ENCODE measurements at places on chromosomes 7 and 10. TPM values are rescaled to one million over a fixed set of nuclear protein-coding genes. Genes with fewer than 3 reads are reported as not detected.

DNA sequence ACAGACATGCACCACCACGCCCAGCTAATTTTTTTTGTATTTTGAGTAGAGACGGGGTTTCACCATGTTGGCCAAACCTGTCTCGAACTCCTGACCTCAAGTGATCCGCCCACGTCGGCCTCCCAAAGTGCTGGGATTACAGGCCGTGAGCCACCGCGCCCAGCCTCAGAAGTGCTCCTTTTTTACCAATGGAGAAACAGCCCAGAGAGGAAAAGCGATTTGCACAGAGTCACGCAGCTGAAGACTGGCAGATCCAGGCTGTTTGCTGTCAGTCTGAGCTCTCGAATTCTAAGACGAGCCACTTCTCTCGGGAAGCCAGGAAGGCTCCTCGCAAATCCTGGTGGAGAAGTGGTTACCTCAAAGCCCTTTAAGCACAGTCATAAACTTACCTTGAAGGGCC is 57.4 kb upstream of the SDK1 start:
- no peak for DNase-seq
- H3K36me3 ChIP-seq: no peaks in the 10 kb centered on the region
- H3K4me3 ChIP-seq: no peak overlapping the region
- H3K27ac ChIP-seq: no peak overlapping the region
- no peaks in the 10 kb centered on the region for H3K4me1 ChIP-seq

GGCT gene
- 20.0 TPM for total RNA-seq

- no peak for DNase-seq
- no peaks in the 10 kb centered on the region for H3K36me3 ChIP-seq
- H3K27me3 ChIP-seq: no peaks in the 10 kb centered on the region
- no peak overlapping the region for H3K4me3 ChIP-seq
Observed at GRCh38 chr7:94061326-94061725, 57.2 kb upstream of the BET1 start.

PON1 gene
- not detected for total RNA-seq

DNA sequence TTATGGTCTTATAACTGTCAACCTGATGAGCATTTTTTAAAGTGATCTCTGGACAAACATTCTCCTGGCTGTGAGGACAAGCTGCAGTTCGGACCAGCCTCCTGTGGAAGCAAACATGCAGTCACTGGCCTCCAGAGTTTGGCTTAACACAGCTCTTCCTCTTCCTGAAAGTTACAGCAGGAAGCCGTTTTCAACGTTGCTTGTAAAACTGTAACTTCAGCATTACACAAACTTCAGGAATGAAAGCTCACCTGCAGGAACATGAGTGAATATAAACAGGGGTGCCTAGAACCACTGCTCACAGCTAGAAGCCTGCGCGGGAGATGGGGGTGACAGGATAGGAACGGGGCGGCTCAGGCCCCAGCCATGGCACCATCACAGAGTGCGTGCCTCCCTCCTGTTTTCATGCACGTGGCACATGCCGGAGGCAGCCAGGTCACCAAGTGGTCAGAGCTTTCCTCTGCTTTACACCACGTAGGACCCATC is 292.9 kb upstream of the PITRM1 start:
- no peaks in the 10 kb centered on the region for H3K36me3 ChIP-seq
- H3K27me3 ChIP-seq: no peaks in the 10 kb centered on the region
- H3K4me3 ChIP-seq: no peak overlapping the region
- no peak for DNase-seq
- H3K27ac ChIP-seq: no peak overlapping the region
- H3K4me1 ChIP-seq: no peaks in the 10 kb centered on the region

- no peaks in the 10 kb centered on the region for H3K27me3 ChIP-seq
- DNase-seq: no peak
- H3K4me3 ChIP-seq: no peak overlapping the region
- no peaks in the 10 kb centered on the region for H3K36me3 ChIP-seq
- no peaks in the 10 kb centered on the region for H3K4me1 ChIP-seq
Observed at GRCh38 chr7:78395298-78396036, 596.9 kb downstream of the PHTF2 start.

PLXDC2 gene
- total RNA-seq: 43.2 TPM

GRCh38 chr10:97520978-97521761 is 22.4 kb downstream of the UBTD1 start:
- no peak overlapping the region for H3K27ac ChIP-seq
- DNase-seq: no peak
- no peaks in the 10 kb centered on the region for H3K4me1 ChIP-seq
- H3K36me3 ChIP-seq: no peaks in the 10 kb centered on the region
- H3K4me3 ChIP-seq: no peak overlapping the region
- no peaks in the 10 kb centered on the region for H3K27me3 ChIP-seq

DNA sequence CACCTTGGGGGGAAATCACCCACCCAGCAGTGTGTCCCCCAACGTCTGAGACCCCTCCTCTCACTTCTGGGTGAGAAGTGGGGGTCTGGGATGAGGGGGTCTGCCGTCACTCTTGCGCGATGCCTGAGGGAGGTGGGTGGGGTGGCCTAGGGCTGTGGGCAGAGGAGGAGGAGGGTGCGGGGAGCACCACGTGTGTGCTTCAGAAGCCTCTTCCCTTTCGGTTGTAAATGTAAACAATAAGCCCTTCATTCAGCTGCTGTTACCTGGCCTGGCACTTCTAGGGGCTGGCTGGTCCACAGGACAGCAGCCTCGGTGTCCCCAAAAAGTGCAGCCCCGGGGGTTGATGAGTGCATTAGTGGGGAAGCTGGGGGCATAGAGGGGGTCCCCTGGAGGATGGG is 1.3 kb downstream of the CLIP2 start:
- peaks cover 83% of the 10 kb centered on the region for H3K4me1 ChIP-seq
- peak overlapping the region; percentile 95 for H3K4me3 ChIP-seq
- DNase-seq: no peak
- no peaks in the 10 kb centered on the region for H3K36me3 ChIP-seq

SYPL1 gene
- 45.2 TPM for total RNA-seq

LIPK gene
- total RNA-seq: not detected

GRCh38 chr10:79020015-79020491 is 48.7 kb upstream of the ZMIZ1 start:
- H3K27me3 ChIP-seq: no peaks in the 10 kb centered on the region
- H3K4me3 ChIP-seq: no peak overlapping the region
- no peak overlapping the region for H3K27ac ChIP-seq
- H3K4me1 ChIP-seq: peaks cover 9% of the 10 kb centered on the region
- DNase-seq: peak; percentile 37
- H3K36me3 ChIP-seq: no peaks in the 10 kb centered on the region

GRCh38 chr7:51593628-51594027 is 277.0 kb upstream of the COBL start:
- no peaks in the 10 kb centered on the region for H3K36me3 ChIP-seq
- DNase-seq: no peak
- H3K4me3 ChIP-seq: no peak overlapping the region
- no peak overlapping the region for H3K27ac ChIP-seq
- no peaks in the 10 kb centered on the region for H3K4me1 ChIP-seq

GRCh38 chr10:27611744-27612550 is 107.8 kb downstream of the RAB18 start:
- no peaks in the 10 kb centered on the region for H3K4me1 ChIP-seq
- no peak for DNase-seq
- H3K27me3 ChIP-seq: no peaks in the 10 kb centered on the region
- no peaks in the 10 kb centered on the region for H3K36me3 ChIP-seq
- H3K27ac ChIP-seq: no peak overlapping the region

- H3K36me3 ChIP-seq: no peaks in the 10 kb centered on the region
- DNase-seq: no peak
- peaks cover 5% of the 10 kb centered on the region for H3K4me1 ChIP-seq
- H3K27ac ChIP-seq: no peak overlapping the region
- no peak overlapping the region for H3K4me3 ChIP-seq
- H3K27me3 ChIP-seq: no peaks in the 10 kb centered on the region
Observed at GRCh38 chr7:128203047-128203491, 38.0 kb upstream of the LEP start.

DNA sequence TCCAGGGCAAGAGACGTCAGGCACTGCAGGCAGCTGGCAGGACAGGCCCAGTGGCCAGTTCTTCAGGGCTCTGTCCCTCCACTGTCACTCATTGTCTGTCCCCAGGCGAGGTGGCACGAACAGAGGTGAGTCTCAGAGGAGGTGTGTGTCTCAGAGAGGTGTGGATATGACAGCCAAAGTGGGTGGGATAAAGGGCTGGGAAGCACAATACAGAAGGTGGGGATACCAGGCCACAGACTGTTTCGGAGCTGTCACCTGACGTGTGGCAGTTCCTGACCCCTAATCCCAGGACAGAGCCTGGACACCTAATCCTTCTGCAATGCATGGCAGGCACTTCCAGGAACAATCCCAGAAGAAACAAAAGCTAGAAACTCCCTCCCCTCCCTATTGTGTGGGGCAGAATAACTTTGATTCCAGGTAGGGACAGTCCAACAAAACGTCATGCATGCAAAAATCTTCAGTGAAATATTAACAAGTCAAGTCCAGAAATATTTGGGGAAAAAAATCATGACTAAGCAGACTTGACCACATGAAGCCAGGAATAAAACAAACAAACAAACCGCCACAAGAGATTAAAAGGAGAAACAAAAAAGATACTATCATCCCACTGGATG is 11.6 kb downstream of the KLRG2 start:
- H3K36me3 ChIP-seq: no peaks in the 10 kb centered on the region
- no peak overlapping the region for H3K27ac ChIP-seq
- no peak for DNase-seq
- H3K27me3 ChIP-seq: no peaks in the 10 kb centered on the region
- H3K4me3 ChIP-seq: no peak overlapping the region
- H3K4me1 ChIP-seq: no peaks in the 10 kb centered on the region

GRCh38 chr10:10977226-10977956 is 40.3 kb upstream of the CELF2 start:
- no peak overlapping the region for H3K27ac ChIP-seq
- no peaks in the 10 kb centered on the region for H3K4me1 ChIP-seq
- H3K27me3 ChIP-seq: no peaks in the 10 kb centered on the region
- no peaks in the 10 kb centered on the region for H3K36me3 ChIP-seq

TEX47 gene
- not detected for total RNA-seq

- H3K36me3 ChIP-seq: no peaks in the 10 kb centered on the region
- no peak overlapping the region for H3K4me3 ChIP-seq
- no peaks in the 10 kb centered on the region for H3K27me3 ChIP-seq
Observed at GRCh38 chr10:29637537-29637936, 2.8 kb upstream of the SVIL start.
